DMS153 (cell line): ENCODE measurements at places on chromosomes 2 and 18.

GRCh38 chr18:63936932-63937393, 12.1 kb upstream of the HMSD start:
- no peak for DNase-seq

- no peak for DNase-seq
Measured at GRCh38 chr2:236565212-236565611, 4.4 kb upstream of the ACKR3 start.

GRCh38 chr2:80073134-80073561, 231.4 kb downstream of the LRRTM1 start:
- DNase-seq = peak; percentile 22

DNA sequence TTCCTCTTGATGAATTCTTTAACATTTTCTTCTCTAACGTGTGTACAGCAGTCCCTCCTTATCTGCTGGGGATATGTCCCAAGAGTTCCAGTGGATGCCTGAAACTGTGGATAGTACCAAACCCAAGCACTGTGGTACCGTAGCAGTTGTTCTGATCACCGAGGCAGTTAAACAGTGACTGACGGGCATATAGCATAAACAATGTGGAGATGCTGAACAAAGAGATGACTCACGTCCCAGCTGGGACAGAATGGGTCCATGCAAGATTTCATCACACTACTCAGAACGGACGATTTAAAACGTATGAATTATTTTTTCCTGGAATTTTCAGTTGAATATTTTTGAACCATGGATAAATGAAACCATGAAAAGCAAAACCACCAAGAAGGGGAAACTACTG, 54.5 kb upstream of the SPAG16 start:
- no peak for DNase-seq

- DNase-seq = no peak
Measured at GRCh38 chr18:31814132-31814531, 53.5 kb upstream of the SLC25A52 start.

GRCh38 chr2:17303521-17303920, 214.7 kb downstream of the RAD51AP2 start:
- no peak for DNase-seq

DNA sequence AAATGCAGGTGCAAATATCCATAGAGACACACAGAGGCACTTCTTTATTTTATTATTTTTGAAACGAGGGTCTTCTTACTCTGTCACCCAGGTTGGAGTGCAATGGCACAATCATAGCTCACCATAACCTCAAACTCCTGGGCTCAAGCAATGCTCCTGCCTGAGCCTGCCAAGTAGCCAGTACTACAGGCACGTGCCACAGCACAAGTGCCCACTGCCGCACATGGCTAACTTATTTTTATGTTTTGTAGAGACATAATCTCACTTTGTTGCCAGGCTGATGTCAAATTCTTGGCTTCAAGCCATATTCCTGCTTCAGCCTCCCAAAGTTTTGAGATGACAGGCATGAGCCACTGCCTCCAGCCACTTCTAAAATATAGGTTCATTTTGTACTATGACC, 537.6 kb downstream of the THSD7B start:
- no peak for DNase-seq

GRCh38 chr2:11433822-11434221, 32.1 kb downstream of the E2F6 start:
- no peak for DNase-seq

DNA sequence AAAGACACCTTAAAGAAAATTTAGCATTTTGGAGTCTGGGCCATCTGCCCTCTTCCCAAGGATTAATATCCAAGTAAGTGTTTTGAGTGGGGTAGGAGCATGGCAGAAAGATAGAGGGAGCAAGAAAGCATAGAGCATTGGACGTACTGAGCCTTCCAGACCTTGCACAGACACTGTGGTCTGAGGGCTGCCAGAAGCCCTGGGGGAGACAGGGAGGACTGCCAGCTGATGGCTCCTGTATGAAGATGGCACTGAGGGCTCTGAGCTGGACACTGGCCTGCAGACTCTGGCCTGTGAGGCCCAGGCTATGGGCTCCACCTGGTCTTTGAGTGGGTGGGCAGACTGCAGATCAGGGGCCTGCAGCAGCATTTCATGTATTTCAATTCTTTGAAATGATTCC, 2.9 kb upstream of the PKDCC start:
- DNase-seq = no peak

DNA sequence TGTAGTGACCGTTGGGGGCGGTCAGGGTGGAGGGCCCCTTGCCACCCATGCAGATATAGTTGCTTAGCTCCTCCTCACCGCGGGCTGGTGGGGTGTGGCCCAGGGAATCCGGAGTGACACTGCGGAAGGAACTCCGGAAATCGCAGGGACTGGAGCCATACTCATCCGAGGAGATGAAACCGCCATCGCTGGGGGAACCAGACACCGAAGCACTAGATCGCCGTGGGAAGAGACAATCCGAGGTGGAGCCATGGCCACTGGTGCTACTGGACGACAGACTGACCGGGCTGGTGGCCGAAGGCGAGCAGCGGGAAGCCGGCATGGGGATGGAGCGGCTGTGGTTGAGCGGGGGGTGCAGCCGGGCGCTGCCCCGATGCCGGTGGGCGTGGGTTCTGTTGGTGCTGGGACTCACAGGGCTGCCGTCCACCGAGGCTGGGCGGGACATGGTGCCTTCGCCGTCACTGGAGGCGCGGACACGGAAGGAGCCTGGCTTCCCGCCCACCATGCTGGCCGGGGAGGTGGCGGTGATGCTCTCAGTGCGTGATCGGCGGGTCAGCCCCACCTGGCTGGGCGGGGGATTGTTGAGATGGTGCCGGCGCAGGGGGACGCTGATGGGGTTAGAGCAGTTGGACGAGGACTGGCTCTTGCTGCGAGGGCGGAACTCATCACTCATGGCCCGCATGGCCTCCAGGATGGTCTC, 2.2 kb downstream of the IRS1 start:
- no peak for DNase-seq

DNA sequence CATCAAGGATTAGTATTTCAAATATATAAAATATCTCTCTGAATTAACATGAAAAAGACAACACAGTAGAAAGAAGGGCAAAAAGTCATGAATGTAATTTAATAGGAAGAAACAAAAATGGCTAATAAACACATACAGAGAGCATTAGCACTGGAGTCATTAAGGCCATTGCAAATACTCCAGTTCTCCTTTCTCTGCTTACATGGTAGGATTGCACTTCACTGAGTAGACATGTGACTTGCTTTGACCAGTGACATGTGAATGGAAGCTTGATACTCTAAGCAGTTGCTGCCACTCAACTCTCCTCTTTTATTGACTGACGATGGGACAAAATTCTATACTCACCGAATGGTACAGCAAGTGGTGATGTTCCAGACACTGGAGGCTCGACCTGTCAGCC, 153.9 kb upstream of the LGALSL start:
- no peak for DNase-seq

GRCh38 chr18:28485918-28486317, 309.0 kb upstream of the CDH2 start:
- no peak for DNase-seq

DNA sequence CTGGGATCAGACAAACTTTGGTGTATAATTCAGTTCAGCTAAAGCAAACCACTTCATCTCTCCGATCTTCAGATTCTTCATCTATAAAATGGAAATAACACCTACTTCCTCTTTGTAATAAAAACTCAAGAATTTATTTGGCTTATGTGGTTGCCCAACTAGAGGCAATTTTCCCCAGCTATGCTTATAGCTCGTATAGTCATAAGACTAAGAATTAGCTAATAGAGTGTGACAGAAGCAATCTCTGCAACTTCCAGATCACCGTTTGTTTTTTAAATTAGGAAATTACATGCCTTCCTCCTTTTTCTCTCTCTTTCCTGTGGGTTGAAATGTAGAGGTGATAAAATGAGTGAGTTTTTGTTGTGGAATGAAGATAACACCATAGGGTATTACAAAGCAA, 35.3 kb upstream of the KCNF1 start:
- no peak for DNase-seq

- no peak for DNase-seq
Measured at GRCh38 chr2:33321876-33322483, 154.5 kb upstream of the RASGRP3 start.

- no peak for DNase-seq
Measured at GRCh38 chr18:68764016-68764415, 33.9 kb upstream of the CCDC102B start.

GRCh38 chr2:8168876-8169424, 512.9 kb upstream of the ID2 start:
- no peak for DNase-seq

GRCh38 chr2:111041398-111042202, 79.1 kb upstream of the BCL2L11 start:
- DNase-seq = no peak

DNA sequence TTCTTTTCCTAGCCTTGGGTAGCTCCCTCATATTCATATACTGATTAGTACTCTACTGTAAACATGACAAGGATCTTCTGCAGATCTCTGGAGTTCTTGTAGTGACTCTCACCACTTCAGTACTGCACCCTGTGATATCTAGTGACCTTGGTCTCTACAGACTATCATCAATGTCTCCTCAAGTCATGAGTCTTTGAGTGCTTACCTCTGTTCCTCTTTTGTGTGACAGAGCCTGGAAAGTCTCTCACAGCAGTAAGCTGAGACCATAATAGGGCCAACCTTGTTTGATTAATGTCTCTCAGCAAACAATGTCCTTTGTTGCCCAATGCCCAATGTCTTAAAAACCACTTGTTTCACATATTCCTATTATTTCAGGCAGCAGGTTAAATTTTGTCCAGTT, 34.2 kb upstream of the BAZ2B start:
- peak; percentile 28 for DNase-seq

DNA sequence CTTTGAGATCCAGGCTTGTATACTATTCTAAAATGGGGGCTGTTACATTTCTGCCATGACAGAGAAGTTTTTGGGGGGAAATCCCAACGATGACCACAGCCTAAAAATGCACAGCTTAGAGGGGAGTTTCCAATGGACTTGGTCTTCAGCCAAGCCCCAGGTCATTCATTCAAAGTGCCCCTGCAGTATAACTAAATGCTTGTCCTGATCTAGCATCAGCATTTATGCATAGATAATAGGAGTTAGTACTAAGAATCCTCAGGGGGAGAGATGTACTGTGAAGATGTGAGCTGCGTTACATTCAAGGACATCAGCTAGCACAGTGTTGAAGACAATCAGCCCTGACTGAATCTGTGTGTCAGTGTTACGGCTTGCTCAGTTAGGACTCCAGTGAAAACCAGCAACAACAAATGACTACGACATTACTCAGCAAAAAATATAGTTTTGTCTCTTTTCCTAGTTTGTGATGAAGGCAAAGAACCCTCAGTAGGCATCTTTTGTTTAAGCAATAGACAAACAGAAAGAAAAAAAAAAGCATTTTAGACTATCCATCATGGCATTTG, 160.9 kb downstream of the ZEB2 start:
- no peak for DNase-seq

DNA sequence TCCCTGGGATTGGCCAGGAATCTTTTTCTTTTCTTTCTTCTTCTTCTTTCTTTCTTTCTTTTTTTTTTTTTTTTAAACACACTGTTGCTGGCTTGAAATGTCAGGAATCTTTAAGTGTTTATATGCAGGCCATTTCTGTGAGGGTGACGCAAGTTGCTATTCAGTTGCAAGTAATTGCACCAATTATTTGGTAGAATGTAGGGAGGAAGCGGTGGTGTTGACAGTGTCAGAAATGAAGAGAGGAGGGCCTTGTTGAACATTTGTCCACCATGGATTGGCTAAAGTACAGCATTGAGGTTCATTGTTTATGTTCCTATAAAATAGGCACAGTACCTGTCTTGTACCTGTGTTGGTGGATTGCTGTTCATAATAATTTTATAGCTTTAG, 6.5 kb downstream of the RPIA start:
- DNase-seq = no peak

DNA sequence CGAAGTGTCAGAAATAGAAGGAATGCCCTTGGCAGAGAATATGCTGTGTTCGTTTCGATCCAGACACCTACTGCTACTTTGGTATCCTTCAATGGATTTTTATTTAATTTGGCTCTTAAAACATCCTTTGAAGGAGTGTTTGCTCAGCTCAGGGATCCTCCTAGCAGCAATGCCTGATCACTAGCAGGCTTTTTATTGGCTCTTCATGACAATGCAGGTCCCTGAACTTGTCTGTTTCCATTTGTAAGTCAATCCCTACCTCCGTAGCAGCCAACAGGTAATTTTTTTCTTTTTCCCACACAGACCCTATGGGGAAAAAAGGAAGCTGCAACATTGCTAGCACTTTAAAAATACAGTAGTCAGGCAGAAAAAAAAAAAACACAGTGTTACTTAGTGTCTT, 366.2 kb upstream of the LRRTM1 start:
- no peak for DNase-seq

DNA sequence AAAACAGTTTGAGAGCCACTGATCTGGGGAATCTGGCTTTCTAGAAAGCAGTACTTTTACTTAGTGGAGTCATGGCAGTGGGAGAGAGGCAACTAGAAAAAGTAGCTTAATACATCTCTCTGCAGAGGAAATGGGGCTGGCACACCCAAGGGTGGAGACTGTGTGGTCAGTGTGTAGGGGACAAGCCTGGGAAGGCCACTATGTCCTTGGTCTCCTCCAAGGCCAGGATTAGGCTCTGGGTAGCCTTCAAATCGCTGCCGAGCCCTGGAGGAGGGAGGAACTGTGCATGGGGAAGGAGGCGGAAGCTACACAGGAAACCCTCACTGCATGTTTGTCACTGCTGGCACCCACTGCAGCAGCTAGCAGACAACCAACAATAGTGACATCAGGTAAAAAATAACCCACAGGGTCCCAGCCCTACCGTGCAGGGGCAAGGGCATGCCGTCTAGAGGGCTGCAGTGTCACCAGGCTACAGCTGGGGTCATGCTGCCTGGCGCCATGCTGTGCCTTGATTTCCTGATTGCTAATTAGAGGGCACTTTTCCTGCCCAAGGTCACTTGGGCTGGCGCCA, 34.8 kb downstream of the LBH start:
- no peak for DNase-seq

DNA sequence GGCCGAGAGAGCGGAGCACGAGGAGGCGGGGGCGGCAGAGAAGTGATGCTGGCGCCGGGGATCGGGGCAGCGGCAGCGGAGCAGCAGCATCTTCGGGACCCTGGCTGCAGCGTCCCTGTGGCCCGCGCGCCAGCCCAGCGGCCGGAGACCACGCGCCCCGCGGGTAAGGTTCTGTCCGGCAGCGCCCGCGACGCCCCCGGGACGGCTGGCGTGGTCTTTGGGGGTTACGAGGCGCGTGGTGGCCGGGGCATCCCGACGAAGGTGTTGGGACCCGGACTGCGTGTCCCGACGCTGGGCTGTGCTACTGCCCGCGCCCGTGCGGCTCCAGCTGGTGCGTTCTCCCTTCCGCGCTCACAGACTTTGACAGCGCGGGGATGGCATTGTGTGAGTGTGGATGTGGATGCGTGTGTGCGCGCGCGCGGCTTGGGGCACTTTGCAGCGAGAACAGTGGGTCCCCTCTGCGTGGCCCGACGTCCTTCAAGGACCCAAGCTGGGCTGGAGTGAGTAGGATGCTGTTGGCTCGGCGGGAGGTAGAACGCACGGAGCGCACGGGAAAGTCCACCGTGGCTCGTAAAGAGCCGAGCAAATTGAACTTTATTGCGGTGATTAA, 405.0 kb downstream of the XIRP2 start:
- no peak for DNase-seq

- no peak for DNase-seq
Measured at GRCh38 chr2:19336781-19337180, 21.6 kb downstream of the OSR1 start.

- no peak for DNase-seq
Measured at GRCh38 chr18:3493501-3494244, 43.7 kb downstream of the TGIF1 start.

GRCh38 chr2:53964257-53964952, 6.4 kb downstream of the PSME4 start:
- no peak for DNase-seq
